Activated naive CD4-positive, alpha-beta T cell treated with anti-CD3 and anti-CD28 coated beads, Interleukin-2, amount 10 ng/mL, durations not matched to agents 7 days and 5 days (primary cell): ENCODE measurements at places on chromosomes 16 and 17.

GRCh38 chr17:36616061-36617029, 15.0 kb downstream of the MRM1 start:
- no peak for DNase-seq

- DNase-seq = no peak
These were observed 542.0 kb downstream of the WWOX start for GRCh38 chr16:78641433-78641832.

DNA sequence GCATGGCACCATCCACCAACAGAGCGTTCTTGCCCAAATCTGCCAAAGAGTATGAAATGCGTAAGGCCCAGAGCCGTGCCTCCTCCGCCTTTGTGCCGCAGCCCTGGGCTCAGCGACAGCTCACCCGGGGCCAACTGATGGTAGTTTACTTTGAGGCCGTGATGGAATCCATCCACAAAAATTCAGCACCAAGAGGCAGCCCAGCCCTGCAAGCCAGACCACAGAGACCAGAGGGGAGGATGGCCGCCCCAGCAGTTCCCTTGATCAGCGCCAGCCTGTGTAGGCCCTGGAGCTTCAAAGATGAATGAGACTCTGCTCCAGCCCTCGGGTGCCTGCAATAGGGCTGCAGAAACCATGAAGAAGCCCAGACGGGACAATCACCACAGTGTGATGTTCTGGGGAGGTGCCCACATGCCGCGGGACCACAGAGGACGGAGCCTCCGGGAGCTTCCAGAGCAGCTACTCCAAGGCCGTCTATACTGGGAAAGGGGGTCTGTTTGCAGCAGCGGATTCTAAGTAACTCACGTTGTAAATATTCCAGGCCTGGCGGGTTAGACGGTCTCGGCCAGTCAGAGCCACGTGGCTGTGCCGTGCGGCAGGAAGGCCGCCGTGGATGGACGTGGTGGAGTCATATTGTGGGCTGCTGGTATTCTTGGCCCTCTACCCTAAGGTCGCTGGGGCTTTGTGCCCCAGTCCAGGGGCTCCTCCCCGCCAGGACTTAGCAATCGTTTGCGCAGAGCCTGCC, 80.3 kb downstream of the RBFOX3 start:
- DNase-seq = no peak

DNA sequence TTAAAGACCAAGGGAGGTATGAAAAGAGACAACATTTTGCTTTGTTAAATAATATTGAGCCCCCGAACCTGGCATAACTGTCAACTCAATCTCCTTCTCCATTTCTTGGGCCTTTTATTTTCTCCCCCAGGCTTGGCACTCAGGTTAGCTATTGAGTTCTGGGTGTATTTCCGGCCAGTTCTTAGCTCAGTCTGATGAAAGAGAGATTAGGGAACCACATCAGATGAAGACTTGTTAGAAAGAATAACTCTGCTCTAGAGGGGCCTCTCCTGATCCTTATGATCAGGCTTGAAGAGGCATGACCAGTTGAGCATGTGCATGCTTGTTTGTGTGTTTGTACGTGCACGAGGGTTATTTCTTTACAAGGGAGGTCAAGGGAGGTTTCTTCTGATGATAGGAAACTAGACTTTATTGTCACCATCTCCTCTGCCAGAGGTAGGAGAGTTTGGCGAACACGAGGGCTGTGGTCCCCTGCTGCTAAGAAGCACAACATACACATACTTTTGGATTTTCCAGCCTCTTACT, 29.2 kb upstream of the HS3ST2 start:
- no peak for DNase-seq

DNA sequence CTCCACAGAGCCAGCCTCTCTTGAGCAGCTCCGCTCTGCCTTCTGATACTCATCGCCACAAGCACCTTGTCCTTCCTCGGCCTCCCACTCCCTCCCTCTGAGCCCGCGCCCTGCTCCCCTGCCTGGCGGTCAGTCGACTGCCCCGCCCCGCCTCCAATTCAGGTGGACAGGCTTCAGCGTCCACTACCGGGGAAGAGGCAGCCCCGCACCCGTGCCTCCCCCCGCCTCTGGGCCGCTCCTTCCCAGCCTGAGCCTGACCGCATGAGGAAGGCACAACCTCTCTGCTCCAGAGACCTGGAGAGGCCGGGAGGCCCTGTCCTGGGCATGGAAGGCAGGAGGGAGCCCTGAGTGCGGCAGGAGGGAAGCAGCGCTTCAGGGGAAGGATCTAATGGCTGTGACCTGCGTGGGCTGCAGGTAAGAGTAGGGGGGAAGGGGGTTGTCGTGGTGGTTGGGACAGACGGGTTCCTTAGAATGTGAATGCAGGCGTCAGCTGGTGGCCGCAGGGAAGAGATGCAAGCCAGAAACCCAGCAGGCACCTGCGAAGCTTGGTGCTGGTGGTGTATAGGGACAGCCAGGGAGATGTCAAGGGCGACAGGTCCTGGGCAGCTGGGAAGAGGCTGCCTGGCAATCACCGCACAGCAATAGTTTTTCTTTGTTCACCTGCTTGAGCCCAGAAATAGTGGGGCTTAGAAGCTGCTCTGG, 3.0 kb upstream of the SLC6A4 start:
- DNase-seq = no peak

GRCh38 chr16:48059936-48060335, 95.9 kb downstream of the ABCC12 start:
- DNase-seq = no peak

DNA sequence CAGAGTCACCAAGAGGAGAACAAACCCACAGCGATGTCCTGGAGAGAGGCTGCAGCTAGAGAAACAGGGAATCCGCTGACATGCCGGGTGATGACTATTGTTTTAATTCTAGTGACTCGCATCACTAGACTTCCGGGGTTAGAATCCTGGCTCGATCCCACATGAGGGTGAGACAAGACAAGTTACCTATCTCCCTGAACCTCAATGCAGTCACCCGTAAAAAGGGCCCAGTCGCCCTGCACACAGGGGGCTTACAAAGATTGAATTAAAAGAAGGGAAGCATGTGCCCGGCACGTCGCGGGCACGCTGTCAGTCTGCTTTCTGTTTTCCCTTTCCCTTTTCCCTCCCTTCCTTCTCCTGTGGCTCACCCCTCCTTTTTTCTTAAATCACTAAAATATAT, 212.9 kb upstream of the FOXF1 start:
- DNase-seq = no peak

GRCh38 chr16:78796221-78796866, 696.9 kb downstream of the WWOX start:
- peak; percentile 24 for DNase-seq

DNA sequence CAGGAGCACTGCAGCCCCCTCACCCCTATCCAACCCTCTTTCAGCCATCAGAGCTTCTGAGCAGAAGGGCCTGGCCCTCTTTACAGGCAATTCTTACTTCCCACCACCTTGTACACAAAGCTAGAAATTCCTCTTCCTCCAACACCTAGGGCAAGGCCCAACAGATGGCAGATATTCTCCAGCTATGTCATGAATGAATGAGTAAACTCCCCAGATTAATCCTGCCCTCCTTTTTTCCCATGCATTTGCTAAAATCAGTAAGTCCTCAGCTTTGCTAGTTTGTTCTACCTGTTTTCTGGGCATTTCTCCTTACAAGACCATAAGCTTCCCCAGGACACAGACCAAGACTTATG, 20.4 kb upstream of the MRPS23 start:
- no peak for DNase-seq

GRCh38 chr17:80086081-80086480, 15.3 kb upstream of the GAA start:
- DNase-seq = no peak

GRCh38 chr17:2089021-2089422, 34.1 kb downstream of the HIC1 start:
- no peak for DNase-seq

GRCh38 chr17:47806913-47807255, 14.7 kb downstream of the OSBPL7 start:
- no peak for DNase-seq

- DNase-seq = no peak
These were observed 30.9 kb upstream of the CRYBA1 start for GRCh38 chr17:29215717-29216116.

- DNase-seq = peak; percentile 85
These were observed 15.4 kb upstream of the CTCF start for GRCh38 chr16:67546761-67547422.

DNA sequence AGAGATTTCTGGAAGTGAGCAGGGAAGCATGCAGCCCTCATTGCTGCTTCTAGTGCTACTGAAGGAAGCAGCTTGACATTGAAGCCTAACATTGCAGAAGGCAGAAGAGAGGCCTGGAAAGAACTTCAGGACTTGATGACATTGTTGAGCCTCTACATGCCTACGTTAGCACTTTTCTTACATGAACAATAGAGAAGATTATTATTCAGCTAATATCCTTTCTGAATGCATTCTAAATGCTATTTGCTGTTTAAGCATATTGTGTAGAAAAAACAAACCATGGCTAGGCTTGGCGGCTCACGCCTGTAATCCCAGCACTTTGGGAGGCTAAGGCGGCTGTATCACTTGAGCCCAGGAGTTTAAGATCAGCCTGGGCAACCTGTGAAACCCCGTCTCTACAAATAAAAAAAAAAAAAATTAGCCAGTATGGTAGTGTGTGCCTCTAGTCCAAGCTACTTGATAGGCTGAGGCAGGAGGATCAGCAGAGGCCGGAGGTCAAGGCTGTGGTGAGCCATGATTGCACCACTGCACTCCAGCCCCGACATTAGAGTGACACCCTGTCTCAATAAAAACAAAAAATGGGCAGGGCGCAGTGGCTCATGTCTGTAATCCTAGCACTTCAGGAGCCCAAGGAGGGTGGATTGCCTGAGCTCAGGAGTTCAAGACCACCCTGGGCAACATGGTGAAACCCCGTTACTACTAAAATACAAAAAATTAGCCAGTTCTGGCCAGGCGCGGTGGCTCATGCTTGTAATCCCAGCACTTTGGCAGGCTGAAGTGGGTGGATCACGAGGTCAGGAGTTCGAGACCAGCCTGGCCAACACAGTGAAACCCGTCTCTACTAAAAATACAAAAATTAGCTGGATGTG, 2.2 kb upstream of the AURKB start:
- DNase-seq = no peak

GRCh38 chr17:73900516-73900915, 256.3 kb upstream of the SDK2 start:
- DNase-seq = no peak

DNA sequence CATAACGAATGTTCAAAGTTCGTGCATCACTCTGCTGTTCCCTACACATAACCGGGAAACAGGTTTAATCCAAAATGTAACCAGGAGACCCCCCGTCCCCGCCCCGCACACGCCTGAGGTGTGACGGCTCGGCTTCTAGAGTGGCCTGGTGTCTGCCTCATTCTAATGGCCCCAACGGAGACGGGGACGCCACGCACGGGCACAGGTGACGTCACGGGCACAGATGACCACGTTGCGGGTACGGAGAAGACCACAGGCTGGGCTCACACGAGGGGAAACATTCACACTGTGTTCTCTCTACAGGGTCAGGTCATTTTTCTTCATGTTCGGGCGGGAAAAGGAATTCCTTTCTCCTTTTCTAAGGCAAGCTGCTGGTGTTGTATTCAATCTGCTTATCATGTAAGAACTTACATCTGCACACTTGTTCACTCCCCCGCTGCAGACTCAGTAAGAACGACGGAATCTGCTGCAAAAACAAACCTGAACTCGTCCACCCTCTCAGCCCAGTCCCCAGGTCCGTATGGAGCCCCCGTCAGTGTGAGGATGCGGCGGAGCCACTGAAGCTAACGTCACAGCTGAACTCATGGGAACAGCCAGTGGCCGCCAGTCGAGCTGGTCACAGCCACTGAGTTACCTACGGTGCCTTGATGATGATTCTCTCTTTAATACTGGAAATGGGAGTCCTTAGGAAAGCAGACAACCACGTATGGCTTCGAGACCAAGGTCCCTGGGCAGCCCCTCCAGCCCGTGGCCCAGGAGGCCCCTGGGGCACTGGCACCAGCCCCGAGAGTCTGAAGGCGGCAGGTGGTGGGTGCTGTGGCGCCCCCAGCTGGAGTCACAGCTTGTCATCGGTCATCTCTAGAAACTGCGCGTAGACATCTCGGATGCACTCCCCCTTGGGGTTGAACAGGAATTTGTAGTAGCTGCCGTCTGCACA, 32.9 kb downstream of the WDR45B start:
- DNase-seq = no peak

DNA sequence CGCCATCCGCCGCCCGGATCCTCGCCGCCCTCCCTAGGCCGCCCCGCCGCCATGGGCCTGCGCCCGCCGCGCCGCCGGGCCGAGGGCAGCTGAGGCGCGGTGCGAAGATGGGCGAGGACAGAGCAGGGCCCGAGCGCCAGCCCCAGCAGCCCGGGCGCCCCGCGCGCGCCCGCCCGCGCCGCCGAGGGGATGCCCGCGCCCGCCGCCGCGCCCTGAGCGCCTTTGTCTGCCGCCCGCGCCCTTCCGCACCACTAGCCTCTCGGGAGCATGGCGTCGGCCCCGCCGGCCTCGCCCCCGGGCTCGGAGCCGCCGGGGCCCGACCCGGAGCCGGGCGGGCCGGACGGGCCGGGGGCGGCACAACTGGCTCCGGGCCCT, 278 bp downstream of the RAB11FIP3 start:
- DNase-seq = no peak

GRCh38 chr16:30085247-30085646, 6.5 kb downstream of the TBX6 start:
- no peak for DNase-seq

DNA sequence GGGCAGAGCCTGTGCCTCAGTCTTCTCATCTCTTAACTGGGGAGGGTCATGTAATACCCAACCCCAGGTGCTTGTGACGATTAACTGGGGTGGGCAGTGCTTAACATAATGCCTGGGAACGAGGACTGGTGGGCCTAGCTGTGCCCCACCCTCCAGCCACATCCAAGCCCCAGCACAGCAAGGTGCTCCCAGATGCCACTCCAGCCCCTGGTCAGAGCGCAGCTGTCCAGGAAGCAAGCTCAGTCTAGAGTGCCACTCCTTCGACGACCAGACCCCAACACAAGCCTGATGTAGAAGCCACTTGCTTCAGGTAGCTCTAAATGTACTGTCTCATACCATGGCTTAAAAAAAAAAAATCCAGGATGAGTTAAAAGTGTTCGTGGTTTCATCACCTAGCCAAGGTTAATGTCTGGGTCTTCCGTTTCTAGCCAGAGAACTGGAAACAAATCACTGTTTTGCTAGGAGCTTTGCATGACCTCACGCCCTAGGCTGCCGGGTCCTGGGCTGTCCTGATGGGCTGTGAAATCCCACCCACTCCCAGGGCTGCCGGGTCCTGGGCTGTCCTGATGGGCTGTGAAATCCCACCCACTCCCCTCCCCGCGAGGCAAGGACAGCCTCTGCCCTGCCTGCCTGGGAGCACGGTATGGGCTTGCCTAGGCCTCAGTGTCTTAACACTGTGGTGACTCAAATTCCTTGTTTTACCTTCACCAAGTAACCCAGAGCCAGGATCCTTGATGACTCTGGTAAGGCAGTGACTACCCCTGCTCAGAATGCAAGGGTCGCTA, 7.7 kb downstream of the MIEF2 start:
- DNase-seq = no peak

- no peak for DNase-seq
These were observed 31.1 kb downstream of the RAI1 start for GRCh38 chr17:17712268-17712924.
